Activated T-helper 1 cell treated with anti-CD3 and anti-CD28 coated beads, Interleukin-12 subunit alpha, Interleukin-12 subunit beta, Interleukin-2, Interleukin-4 antibody, amounts not matched to agents 30 ng/mL and 10 ng/mL and 1 ng/mL, durations not matched to agents 14 hours and 24 hours and 36 hours (primary cell): ENCODE measurements at places on chromosomes 3 and 15. TPM values are rescaled to one million over a fixed set of nuclear protein-coding genes. Genes with fewer than 3 reads are reported as not detected.

The OR5K3 gene
- total RNA-seq = not detected in 2 replicates

DNA sequence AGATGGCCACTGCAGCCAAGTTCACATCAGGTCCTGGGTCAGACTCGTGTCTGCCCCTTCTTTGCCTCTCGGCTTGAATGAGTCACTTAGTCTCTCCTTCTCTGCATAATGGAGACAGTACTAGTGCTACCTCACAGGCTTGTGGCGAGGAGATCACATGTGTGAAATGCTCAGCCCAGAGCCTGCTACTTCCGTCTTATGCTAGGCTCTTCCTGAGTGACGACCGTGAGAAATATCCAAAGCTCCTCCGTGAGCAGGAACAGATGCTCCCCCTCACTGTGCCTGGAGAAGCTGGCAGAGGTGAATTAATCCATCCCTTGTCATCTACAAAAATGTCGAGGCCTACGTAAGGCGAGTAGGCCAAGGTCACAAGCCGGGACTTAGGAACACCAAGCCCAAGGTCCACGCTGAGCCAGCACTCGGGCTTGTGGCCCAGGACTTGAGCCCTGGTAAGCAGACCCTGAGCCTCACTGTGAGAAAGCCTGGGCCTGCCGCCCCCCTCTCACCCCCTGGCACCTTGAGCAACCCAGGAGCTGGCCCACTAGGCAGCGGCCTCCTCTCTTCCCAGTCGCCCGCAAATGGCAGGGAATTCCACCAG lies 17.9 kb downstream of the PAK6 start:
- DNase-seq = no peak

- no peak for DNase-seq
Observed at GRCh38 chr3:172536505-172536904, 13.3 kb upstream of the TNFSF10 start.

DNA sequence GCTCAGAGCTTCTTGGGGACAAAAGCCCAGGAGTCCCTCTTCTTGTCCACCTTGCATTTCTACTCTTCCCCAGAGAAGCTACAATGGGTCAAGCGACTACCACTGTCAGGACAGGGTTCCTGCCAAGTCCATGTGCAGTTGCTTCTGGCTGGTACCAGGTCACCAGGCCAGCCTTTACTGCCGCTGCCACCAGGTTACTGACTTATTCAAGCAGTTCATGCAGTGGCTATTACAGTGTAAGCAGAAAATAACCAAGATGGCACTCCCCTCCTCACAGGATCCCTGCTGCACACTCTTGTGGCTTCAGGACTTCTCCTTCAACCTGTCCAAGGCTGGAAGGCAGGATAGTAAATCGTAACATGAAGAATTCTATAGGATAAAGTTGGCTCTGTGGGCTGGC lies 42.1 kb downstream of the CTDSPL start:
- DNase-seq = no peak

- no peak for DNase-seq
Observed at GRCh38 chr3:146640955-146641867, 36.1 kb upstream of the PLSCR5 start.

The MASP1 gene
- total RNA-seq = not detected in 2 replicates

The GPR62 gene
- total RNA-seq = not detected in 2 replicates

The MESD gene
- 29.5 and 30.2 TPM in 2 replicates for total RNA-seq

The QRICH1 gene
- 147 and 150 TPM in 2 replicates for total RNA-seq

The UBE3A gene
- total RNA-seq = 111 and 115 TPM in 2 replicates

DNA sequence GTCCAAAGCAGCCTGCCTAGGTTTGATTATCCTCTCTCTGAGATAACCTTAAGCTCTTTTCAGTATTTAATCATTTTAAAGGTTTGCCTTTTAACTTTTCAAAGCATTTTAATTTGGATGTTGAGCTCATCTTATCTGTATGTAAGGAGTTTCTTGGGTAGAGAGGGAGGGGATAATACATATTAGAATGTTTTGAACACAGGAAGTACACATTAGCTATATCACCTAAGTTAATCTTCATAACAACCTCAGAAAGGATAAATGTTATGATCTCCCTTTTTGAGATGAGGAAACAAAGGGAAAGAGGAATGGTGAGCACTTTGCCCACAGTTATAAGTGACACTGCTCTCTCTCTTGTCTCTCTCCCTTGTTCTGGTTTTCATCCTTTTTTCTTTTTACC lies 2.2 kb upstream of the CD47 start:
- no peak for DNase-seq

- no peak for DNase-seq
Observed at GRCh38 chr3:21235491-21235890, 515.5 kb downstream of the ZNF385D start.

- DNase-seq = no peak
Observed at GRCh38 chr3:184603151-184604030, 41.8 kb downstream of the EPHB3 start.

DNA sequence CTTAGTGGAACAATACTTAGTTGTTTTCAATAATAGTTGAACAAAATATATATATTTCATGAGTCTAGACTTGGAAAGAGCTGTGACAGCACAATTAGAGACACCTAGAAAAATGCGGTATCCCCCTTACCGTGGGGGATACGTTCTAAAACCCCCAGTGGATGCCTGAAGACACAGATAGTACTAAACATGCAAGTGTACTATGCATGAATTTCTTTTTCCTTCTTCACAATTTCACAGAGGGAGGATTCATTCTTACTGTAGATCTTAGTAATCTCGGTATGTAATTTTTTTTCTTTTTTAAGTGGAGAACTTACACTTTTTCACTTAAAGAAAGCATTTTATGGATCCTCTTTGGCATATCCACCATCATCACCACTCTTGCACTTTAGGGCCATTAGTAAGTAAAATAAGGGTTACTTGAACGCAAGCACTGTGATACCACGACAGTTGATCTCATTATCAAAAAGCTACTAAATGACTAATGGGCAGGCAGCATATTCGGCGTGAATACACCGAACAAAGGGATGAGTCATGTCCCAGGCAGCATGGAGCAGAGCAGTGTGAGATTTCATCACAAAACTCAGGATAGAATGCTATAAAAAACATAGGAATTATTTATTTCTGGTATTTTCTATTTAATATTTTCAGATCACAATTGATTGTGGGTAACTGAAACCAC lies 72.3 kb upstream of the ZNF280D start:
- DNase-seq = no peak

The ZBTB20 gene
- 3.4 and 4.1 TPM in 2 replicates for total RNA-seq

- DNase-seq = no peak
Observed at GRCh38 chr3:70963431-70964275, 619.9 kb downstream of the FOXP1 start.

The TRH gene
- not detected in 2 replicates for total RNA-seq

DNA sequence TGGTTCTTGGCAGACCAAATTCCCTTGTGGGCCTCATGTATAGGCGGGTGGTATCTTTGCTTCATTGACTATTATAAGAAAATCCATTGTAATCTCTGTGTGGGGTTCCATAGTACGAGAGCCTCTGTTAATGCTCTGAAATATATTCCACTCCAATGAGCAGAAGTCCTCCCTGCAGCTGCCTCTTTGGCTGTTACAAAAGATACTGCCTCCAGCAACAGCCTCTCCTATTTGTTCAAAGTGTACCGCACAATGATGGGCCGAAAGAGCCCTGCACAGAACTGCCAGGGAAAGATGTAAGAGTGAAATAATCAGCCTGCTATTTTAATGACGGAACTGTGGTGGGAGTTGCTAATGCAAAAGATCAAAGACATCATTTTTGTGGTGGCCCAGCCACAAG lies 48.9 kb downstream of the GRK7 start:
- no peak for DNase-seq

DNA sequence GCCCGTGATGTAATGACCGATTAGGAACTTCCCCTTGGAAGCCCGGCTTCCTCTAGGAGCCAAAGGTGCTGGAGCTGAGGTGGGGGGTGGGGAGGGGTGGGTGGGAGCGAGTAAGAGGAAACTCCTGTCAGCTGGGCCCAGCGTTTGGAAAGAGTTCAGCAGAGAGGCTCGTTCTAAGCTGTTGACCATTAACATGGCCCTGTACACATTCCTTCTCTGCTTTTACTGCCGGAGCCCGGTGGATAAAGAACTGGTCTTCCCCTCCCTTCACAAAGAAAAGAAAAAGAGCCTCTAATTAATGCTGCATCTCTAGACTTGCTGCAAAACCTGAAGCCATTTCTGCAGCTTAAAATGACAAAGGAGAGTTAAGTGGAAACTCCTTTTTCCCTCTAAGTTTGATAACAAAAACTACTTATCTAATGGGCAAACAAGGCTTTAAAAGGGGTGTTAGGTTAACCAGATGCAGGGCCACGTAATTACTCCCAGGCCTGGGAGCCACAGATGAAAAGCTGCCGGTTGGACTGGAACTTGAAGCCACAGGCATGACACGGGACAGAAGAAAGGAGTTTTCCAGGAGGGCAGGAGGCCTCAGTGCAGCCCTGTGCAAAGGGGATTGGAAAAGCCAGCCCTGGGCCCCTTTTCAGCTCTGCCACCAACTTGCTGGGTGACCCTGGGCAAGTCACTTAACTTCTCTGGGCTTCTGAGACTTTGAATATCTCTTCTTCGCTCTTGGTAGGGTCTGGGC lies 71.3 kb downstream of the SMAD6 start:
- no peak for DNase-seq
